Epithelial cell of prostate (primary cell): ENCODE measurements at places on chromosomes 12 and 14.
A peak's percentile ranks its signal among the peaks of the same experiment; 100 is the strongest.

DNA sequence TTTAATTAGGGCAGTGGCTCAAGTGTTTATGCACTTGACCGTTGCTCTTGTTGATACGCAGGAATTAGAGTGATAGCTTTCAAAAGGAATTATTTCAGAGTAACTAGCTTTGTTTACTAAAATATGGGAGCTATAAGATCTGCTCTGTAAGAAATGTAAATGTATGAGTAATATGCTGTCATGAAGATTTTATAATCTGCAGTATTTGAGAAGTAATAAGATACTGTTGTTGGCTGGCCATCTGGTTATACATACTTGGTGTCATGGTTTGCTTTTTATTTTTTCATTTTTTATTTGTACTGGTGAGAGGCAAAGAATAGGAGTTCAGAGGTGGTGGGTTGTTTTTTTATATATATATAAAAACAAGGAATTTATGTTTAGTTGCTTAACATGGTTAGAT is 58.5 kb downstream of the PLXNC1 start:
- DNase-seq, result no peak

DNA sequence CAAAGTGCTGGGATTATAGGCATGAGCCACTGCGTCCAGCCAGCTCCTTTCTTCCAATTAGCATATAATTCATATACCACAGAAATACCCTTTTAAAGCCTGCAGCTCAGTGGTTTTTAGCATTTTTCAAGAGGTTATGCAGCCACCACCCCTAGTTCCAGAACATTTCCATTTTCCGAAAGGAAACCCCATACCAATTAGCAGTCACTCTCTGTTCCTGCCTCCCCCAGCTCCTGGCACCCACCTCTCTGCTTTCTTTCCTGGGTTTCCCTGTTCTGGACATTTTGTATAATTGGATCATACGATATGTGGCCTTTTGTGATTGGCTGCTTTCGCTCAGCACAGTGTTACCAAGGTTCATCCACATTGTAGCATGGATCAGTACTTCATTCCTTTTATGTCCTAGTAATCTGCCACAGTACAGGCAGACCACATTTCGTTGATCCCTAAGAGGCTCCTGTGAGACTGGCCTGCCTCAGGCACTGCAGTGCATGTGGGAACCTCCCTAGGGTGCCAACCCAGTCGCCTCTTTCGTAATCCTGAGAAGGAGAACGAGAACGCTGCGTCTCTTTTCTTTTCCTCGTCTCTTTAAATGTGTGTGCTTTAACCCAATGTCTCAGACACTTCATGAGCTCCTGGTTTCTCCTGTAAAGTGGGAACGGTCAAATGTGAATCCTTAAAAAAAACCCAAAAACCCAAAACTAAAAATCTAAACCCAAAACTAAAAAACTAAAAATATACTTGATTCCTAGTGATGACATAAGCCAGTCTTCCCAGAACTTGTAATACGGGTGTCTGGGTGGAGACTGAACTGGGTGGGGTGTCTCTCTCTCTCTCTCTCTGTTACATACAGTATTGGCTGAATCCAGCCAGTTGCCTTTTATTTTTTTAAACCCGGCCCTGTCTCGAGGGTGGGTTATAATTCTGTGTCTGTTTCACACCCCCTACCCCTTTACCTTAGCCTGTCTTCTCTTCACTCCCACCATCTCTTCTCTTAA is 14.7 kb downstream of the AACS start:
- no peak for DNase-seq

DNA sequence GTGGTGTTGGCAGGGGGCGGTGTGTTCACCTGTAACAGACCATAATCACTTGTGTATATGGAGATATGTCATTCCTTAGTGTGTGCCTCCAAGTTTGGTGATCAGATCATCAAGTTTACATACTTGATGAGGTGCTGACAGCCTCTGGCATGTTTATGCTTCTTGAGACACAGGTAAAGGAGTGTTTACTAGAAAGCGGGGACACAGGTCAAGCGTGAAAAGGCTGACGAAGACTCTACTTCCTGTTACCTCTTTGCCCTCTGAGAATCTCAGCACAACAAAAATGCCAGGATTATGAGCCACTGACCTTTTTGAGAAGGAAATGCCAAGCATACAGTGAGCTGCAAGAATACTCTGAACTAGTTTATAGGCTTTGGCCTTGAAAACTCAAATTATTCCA is 29.6 kb downstream of the PRDM4 start:
- DNase-seq, result no peak

DNA sequence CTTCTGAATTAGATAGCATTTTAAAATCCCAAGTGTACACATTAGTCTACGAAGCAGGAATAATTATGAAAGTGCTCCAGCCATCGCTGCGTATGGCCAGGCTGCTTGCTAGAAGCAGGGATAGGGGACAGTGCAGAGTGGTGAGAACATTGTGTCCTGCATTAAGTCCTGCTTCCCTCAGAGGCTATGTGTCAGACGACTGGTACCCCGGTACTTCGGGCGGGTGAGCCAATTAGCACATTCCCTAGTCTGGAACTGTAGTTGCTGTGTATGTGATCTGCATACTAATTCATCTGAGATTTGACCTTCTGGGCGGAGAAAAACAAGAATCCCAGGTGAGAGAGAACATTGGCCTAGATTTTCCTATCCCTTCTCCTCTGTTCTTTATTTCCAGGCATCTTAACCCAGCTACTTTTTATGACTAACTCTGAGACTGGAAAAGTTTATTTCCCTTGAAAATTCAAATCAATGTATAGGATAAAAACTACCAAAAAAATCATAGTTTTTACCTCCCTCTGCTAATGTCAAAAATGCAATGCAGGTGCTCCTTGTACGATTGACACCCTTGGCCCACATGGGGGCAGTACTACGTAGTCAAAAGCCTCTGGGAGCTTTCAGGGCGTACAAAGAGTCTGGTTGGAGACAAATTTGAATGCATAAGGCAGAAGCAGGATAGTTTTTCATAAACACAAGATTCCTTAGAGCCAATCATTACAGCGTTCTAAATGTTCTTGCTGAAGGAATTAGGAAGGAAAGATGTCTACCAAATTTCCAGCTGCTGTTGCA is 764.3 kb downstream of the NOVA1 start:
- DNase-seq, result no peak

DNA sequence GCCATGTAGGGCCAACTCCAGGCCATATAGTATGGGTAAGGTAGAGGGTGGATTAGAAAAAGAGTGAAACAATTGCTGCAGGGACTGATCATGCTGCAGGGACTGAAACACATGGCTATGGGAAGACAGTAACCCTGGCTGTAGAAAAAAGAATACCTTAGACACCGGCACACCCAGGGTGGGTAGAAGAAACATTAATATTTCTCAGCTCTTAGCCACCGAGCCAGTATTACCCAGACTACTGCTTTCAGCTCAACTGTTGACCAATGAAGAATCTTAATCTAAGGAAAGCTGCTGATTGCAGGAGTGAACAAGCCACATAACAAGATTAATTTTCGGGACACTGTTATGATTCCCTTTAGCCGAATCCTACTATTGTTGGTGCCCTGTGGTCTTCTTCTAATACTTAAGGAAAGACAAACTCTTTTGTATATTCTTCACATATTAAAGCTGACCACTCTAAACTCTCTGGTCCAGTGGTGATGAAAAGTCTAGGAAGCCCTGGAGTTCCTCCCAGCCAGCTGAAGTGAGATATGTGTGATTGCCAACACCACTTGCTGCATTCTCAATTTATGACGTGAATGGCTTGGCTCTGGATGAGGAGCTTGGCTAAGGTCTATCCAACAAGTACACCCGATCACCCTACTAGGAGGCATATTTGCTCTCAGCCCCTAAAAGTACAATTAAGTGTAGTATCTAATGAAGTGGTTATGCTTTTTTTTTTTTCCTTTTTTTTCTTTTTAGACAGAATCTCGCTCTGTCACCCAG is 69.2 kb downstream of the NOVA1 start:
- DNase-seq, result no peak

- peak; percentile 6 for DNase-seq
Measured at GRCh38 chr12:23099604-23100003, 474.6 kb downstream of the ETNK1 start.

DNA sequence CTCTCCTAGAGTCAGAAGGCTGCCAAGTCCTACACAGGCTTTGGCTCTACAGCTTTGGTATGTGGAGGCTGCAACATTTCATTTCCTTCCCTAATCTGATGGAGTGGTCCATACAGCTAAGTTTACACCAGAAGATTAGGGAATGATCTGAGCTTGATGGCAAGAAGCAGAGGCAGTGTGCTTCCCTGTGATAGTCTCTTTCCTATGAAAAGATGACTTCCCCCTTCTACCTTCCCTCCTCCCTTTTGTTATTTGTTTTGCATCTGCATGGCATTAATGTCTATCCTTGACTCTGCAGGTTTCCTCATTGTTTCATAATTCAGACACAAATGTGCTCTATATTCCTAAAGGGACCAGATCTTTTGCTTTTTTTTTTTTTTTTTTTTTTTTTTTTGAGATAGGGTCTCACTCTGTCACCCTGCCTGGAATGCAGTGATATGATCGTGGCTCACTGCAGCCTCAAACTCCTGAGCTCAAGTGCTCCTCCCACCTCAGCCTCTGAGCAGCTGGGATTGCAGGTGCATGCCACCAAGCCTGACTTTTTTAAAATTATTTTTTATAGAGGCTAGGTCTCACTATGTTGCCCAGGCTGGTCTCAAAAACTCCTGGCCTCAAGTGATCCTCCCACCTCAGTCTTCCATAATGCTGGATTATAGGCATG is 76.3 kb downstream of the GRIP1 start:
- DNase-seq, result no peak

DNA sequence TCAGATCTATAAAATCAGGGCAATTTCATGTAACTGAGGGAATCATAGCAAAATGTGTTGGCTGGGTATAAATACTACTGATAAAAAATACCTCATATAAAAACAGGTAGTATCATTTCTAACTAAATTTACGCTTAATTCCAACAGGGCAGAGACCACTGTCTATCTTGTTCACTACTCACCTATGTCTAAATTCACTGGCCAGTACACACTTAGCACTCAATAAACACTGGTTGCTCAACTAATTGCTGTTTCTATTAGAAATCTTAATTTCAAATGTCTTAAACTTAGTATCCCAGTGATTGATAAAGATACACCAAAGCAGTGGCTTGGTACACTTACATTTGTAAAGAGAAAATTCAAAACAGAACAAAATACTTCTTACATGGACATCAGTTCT is 55.6 kb downstream of the HNRNPC start:
- DNase-seq, result no peak

- DNase-seq, result no peak
Measured at GRCh38 chr12:106498056-106498455, 84.7 kb upstream of the RFX4 start.

DNA sequence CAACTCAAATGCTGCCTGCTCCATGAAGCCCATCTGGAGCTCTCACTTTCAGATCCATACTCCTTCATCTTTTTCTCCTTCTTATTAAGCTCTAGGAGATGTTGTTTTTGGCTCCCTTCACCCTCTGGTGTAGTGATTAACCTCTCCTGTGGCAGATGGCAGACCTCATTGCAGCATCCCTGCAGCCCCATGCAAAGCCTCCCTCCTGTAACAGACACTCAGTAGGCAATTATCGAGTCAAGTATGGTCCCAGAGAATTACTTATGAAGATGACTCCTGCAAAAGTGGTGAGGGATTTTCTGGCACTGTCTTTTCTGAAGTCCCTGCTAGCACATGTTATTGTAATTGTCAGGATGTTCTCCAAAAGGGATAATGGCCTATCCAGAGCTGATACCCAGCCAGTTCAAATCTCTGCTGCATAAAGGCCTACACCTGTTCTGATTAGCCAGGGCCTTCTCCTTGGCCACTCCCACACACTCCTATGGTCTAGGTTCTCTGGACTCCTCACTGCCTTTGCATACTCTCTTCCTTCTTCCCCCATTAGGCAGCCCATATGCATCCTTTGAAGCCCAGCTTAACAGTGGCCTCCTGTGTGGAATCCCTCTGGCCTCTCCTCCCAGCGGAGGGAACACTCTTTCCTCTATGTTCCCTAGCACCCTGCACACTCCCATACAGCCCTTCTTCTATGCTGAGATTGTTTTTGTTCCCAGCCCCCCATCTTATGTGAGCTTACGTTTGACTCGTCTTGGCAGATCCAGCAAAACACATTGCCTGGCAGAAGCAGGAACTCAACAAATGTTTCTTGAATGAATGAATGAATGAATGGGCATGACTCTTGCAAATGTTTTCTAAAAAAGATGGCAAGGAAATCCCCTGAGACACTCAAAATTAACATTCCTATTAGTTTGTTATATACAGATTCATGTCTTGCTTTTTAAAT is 43.9 kb upstream of the MDM1 start:
- DNase-seq, result no peak

- DNase-seq, result no peak
Measured at GRCh38 chr12:93813972-93814821, 137.0 kb downstream of the CRADD start.

GRCh38 chr12:104544836-104545235 is 88.1 kb downstream of the CHST11 start:
- no peak for DNase-seq

- DNase-seq, result no peak
Measured at GRCh38 chr12:127885954-127886750, 380.8 kb upstream of the TMEM132C start.

GRCh38 chr12:58341791-58342190 is 400.4 kb downstream of the ATP23 start:
- DNase-seq, result peak; percentile 16
